ENCODE measurements at places on chromosomes 16 and 17.

DNA sequence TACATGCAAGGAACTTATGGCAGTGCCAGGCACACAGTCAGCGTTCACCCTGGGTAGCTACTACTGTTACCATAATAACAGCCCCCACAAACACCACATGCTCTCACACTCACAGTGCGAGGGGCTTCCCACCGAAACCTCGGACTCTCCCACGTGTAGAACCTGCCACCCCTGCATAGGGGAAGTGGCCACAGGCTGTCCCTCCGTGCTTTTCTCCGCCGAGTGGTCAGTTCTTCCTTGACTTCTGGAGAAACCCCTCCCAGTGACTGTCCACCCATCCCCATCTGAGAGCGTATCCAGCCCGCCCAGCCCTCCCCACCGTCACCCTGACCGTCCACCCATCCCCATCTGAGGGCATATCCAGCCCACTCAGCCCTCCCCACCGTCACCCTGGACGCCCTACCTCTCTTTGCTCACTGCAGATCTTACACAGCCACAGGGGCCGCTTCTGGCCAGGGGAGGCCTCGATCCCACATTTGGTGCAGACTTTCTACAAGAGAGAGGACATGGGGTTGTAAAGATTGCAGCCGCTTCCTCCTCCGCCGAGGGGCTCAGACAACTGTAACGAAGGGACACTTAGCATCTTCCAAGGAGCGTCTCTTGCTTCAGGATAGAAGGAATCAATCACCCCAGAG is 71.1 kb downstream of the RPH3AL start:
- DNase-seq, result no peak

DNA sequence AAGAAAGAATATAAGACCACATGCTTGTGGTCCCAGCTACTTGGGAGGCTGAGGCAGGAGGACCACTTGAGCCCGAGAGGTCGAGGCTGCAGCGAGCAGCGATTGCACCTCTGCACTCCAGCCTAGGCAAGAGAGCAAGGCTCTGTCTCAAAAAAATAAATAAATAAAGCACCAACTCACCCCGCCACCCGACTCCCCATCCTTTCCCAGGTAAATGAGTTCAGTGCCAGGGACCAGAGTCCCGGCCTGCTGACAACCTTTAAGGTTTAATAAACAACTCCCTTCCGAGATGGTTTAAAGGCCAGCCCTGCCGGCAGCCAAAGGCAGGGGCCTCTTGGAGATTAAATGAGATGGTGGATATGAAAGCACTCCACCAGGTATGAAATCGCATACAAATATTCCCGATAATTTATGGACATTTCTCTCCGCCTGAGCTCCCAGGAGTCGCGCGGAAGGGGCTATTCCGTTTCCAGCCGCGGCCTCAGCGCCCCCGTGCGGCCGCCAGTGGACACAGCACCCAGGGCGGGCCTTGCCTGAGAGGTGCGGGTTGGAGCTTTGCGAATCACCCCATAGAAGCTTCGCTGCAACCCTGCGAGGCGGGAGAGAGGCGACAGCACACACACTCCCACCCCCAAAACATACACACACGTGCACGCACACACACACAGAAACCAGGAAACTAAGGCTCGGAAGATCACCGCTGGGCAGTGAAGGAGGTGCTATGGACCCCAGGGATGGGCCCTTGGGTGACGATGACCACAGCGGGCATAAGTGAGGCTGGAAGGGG is 4.0 kb upstream of the RPL38 start:
- peak; percentile 89 for DNase-seq

GRCh38 chr16:89823087-89823823 is 5.0 kb upstream of the SPIRE2 start:
- no peak for DNase-seq

GRCh38 chr16:68179855-68180254 is 56.1 kb downstream of the ESRP2 start:
- no peak for DNase-seq

Data from A549 (cell line).